M059J (cell line): ENCODE measurements at places on chromosomes 11 and 22. TPM values are rescaled to one million over a fixed set of nuclear protein-coding genes. Genes with fewer than 3 reads are reported as not detected.

Gene SYTL2
- 46.8 and 80.3 TPM in 2 replicates for total RNA-seq

Gene KDM4D
- 1.4 and 4.3 TPM in 2 replicates for total RNA-seq

Gene FAM180B
- not detected in 2 replicates for total RNA-seq

Gene ANKK1
- total RNA-seq, result not detected in 2 replicates

Gene DCPS
- total RNA-seq, result 20.0 and 27.8 TPM in 2 replicates

Gene ATXN10
- 87.7 and 122 TPM in 2 replicates for total RNA-seq

Gene MAJIN
- not detected in 2 replicates for total RNA-seq

Gene SEPTIN5
- total RNA-seq, result 7.7 and 9.8 TPM in 2 replicates

Gene OR52H1
- not detected in 2 replicates for total RNA-seq

Gene TSGA10IP
- not detected in 2 replicates for total RNA-seq

GRCh38 chr11:124329787-124330478 lies 9.9 kb upstream of the OR8D2 start:
- peak; percentile 20 for DNase-seq

DNA sequence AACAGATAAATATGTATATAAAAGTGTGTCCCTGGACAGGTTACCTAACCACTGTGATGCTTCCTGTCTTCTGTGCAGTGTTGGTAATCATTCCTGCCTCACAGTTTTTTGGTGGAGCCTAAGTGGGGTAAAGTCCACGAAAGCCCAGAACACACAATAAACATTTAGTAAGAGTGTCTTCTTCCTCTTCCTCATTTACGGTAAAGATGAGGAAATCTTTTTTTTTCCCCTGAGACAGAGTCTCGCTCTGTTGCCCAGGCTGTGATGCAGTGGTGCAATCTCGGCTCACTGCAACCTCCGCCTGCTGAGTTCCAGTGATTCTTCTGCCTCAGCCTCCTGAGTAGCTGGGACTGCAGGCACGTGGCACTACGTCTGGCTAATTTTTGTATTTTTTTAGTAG lies 117.1 kb downstream of the LDLRAD3 start:
- DNase-seq, result no peak

DNA sequence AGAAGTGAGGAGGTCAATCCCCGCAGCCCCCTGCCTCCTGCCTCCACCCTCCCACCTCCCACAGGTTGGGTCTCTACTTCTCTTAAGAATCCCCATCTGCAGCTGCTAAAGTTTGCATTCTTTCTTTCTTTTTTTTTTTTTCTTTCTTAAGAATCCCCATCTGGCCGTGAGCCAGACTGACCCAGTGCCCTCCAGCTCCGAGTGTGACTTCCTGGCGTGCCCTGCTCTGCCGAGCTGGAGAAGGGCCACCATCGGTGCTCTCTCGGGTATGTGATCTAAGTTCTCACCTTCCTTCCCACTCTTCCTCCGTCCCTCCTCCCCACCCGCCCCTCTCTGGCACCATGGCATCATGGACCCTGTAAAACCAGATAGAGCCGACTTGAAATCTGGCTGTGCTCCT lies 66.7 kb upstream of the LMO1 start:
- no peak for DNase-seq

- no peak for DNase-seq
These were observed 4.8 kb downstream of the RPS3 start for GRCh38 chr11:75403983-75404658.

DNA sequence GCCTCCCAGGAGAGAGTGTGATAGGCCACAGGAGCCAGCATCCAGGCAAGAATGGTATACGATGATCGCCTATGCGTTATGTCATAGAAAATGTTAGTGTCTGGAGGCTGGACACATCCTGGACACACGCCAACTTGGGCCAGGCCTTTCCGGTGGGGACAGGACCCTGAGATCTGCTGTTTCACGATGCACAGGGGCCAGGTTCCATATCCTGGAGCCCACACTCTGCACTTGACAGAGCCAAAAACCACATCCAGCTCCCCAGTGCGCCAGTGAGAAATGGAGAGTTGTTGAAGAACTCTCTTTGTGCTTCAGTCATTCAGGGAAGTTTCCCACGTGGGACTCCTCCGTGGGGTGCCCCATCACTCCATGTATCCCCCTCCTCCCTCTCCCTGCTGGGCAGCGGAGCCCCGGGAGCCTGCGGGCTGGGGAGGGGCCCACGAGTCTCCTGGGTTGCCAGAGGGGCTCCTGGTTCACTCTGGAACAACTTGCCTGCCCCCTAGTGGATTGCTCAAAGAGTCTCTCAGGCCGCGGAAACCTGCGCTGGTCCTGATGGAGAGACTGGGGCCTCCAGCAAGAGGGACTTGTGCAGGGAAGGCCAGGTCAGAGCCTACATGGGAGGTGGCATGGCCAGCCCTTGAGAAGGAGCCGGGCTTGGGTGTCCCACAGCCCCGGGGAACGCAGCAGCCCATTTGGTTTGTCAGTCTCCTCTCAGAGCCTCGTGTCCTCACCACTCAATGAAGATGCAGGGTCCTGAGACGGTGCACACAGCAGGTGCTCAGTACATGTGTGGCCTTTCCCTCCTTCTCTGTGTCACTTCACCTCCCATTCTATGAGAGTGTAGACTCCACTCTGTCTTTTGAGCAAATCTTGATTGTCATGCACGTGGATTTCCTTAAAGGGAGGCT lies 10.2 kb upstream of the LRRC32 start:
- DNase-seq, result peak; percentile 66

DNA sequence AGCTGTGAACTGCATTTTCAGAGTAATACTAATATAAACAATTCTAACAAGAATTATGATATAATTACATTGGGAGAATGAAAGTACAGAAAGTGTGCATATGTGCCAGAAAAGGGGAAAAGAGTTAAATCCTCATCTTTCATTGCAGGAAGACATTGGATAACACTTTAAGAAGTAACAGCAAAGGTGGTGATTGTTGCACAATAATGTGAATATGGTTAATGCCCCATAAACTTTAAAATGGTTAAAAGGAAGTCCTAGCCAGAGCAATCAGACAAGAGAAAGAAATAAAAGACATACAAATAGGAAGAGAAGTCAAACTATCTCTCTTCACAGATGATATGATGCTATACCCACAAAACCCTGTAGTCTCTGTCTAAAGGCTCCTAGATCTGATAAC lies 111.5 kb downstream of the TTC28 start:
- no peak for DNase-seq

DNA sequence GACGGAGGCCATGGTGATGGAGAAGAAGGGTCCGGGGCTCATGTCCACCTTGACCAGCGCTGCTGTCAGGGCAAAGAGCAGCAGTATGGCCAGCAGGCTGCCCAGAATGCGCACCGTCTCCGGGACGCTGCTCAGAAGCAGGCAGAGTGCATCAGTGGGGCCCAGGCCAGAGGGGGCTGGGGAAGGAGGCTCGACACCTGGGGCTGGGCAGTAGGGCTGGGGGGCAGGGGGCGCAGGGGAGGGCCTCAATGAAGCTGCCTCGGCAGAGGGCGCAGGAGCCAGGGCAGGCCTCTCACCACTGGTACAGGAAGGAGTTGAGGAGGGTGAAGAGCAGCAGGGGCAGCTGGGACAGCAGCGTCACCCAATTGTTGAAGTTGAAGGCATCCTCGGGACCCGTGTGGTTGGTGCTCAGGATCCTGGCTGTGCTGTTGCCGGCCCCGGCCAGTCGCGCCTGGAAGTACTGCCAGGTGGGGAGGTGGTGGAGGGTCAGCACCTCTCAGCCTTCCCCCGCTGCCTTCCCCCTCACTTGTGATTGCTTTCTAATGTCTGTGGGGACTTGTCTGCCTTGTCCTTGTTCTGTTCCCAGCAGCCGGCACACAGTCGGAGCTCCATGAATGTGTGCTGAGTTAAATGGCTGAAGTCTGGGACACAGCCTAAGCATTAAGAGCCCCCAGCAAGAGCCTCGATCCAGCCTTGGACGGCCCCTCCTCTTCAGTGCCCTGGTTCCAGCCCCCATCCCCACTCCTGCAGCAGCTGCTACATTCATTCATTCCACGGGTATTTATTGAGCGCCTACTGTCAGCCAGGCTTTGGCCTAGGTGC lies 2.3 kb downstream of the SLC29A2 start:
- DNase-seq, result no peak

- DNase-seq, result no peak
These were observed 211.1 kb upstream of the CADM1 start for GRCh38 chr11:115715251-115715770.

DNA sequence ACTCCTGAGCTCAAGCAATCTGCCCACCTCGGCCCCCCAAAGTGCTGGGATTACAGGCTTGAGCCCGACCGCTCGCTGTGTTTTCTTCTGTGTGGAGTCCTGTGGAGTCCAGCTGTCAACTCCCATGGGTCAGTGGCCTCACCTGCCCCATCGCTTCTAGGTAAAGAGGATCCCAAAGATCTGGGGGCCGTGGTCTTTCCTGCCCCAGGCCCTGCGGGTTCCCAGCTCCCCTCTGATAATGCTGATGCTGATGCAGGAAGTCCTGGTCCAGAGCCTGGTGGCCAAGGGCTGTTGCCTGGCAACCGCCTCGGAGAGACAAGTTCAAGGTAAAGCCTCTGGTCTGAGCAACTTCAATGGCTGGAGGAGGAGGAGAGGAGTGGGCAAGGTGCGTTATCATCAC lies 9.6 kb downstream of the SSTR3 start:
- no peak for DNase-seq
